KBM-7 (cell line): ENCODE measurements at places on chromosomes 16 and 17.
A peak's percentile ranks its signal among the peaks of the same experiment; 100 is the strongest.

- no peak for DNase-seq
Observed at GRCh38 chr17:3040882-3041281, 22.5 kb downstream of the OR1D5 start.

GRCh38 chr17:38705803-38706504, 881 bp downstream of the MLLT6 start:
- peak; percentile 50 for DNase-seq

GRCh38 chr17:50111673-50112655, 16.8 kb downstream of the PDK2 start:
- DNase-seq = no peak

- no peak for DNase-seq
Observed at GRCh38 chr16:52439171-52439701, 107.7 kb downstream of the TOX3 start.

GRCh38 chr16:77723108-77723514, 797 bp downstream of the NUDT7 start:
- DNase-seq = peak; percentile 89

GRCh38 chr16:53654946-53655345, 48.7 kb downstream of the RPGRIP1L start:
- no peak for DNase-seq

DNA sequence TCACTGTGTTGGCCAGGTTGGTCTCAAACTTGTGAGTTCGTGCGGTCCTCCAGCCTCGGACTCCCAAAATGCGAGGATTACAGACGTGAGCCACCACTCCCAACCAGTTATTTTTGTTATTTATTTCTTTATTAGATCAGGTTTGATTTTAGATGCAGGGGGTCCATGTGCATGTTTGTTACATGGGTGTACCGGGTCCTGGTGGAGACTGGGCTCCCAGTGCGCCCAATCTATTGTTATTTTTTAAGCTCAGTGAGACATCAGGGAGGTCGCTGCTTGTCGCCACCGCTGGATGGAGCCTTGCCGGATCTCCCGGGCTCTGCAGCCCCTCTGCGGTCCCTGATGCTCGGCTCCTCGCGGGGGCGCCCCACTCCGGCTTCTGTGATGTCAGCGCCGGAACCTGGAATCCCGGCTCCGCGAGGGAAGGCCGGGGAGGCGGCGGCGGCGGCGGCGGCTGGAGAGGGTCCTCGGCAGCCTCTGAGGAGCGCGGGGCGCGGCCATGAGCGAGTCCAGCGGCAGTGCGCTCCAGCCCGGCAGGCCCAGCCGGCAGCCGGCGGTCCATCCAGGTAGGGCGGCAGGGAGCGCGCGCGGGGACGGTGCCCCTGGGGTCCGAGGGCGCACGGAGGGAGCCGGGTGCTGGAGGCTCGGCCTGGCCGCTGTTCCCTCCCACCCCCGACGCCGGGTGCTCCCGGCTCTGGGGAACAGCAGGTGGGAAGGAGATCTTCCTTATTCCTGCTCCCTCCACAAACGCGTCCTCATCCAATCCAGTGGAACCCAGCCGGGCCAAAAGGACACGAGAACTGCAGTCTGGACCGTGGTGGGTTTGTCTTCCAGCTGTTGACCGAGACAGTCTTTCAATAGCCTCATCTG, at the start of gene TMC7:
TSS of gene TMC7 (plus strand) at position 370 of the 870 bp plus-strand sequence. CDS start at position 500, 130 bp downstream.
- peak; percentile 87 for DNase-seq

DNA sequence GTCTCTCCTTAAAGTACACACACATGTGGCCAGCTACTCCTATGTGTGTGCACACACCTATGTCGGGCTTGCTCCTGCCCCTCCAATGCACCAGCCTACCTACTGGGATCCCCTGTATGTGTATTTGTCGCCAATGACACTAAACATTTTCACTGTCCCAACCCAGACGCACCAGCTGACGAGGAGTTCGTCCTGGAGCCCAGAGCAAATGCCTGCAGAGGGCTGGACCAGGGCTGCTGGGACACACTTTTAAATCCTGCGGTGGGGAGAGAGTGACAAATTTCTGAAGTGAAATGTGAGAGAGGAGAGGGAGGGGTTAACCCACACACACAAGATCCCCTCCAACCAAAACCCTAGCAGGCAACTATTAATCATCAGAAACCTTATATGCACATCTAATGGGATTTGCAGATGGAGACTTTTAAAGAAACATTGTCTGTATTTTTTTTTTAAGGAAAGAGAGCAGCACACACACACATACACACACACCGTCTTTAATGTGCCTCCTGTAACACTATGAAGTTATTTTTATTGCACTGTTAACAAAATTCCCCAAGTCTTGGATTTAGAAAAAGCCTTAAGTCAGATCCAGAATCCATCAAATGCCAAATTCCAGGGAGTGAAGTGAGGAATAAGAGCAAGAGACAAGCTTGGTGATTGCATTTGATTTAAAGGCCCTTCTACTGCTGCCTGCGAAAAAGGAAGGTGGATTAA, at the start of gene MEOX1:
TSS of gene MEOX1 (minus strand) at position 224 of the 714 bp plus-strand sequence. CDS start 388 bp downstream, outside the sequence.
- DNase-seq = no peak

DNA sequence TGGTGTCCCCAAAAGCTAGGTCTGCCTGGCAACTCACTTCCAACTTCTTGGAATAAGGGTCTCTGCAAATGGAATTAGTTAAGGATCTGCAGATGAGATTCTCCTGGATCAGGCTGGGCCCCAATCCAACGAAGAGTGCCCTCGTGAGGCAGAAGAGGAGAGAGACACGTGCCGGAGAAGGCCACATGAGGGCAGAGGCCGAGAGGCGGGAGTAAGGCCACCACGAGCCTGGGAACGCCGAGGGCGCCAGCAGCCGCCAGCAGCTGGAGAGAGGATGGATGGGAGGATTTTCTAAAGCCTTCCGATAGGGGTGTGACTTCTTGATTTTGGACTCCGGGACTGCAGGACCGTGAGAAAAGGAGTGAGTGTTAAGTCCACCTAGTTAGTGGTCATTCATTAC, 76.3 kb downstream of the JPH3 start:
- no peak for DNase-seq

DNA sequence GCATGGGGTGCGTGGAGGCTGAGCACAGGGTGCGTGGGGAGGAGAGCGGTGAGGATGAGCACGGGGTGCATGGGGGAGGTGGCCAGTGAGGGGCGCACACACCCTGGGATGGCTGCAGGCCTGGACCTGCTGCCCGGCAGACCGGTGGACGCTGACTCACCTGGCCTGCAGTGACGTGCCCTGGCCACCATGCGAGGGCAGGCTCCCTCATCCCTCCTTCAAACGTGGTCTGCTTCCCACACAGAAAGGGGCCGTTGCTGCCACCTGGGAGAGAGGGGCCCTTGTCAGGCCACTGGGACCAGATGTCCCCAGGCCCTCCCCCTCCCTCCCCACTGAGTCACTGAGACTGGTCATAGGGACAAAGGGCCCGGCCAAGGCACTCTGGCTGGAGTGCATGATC, 20.1 kb upstream of the APRT start:
- DNase-seq = no peak

- DNase-seq = no peak
Observed at GRCh38 chr17:5897275-5897911, 172.8 kb upstream of the WSCD1 start.

GRCh38 chr16:1308036-1308976, 1.1 kb upstream of the UBE2I start:
- peak; percentile 52 for DNase-seq

- no peak for DNase-seq
Observed at GRCh38 chr17:53092072-53092471, 730.7 kb upstream of the KIF2B start.

GRCh38 chr17:17815436-17816200, 21.2 kb downstream of the SREBF1 start:
- no peak for DNase-seq

DNA sequence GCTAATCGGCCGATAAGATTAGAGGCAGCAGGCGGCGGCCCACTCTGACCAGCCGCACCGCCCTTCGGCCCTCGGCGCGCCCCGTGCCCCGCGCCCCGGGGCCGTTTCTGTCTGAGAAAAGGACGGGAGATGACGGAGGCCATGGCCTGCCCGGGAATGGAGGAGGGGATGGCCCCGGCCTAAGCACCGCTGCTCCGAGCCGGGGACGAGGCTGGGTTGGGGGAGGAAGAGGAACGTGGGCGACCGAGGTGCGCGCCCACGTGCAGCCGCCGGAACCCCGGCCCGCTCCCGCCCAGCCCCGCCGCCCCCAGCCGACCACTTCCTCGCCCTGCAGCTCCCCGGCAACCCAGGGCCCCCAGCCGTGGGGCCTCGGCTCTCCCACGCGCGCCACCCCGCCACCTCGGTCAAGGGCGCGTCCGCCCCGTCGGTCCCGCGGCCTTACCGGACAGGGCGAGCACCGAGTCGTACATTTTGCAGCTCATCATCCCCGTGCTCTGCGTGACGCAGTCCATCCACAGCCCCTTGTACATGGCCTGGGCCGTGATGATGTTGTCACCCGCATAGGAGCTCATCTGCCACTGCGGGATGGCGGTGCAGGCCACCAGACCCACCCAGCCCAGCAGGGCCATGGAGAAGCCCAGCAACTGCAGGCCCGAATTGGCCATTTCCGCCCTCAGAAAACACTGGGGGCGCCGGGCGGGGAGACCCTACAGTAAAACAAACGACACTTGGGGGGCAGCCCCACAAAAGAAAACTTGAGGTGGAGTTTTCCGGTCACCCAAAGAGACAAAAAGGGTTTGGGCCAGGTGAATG, 693 bp downstream of the CLDN7 start:
- DNase-seq = no peak

- DNase-seq = peak; percentile 18
Observed at GRCh38 chr16:75317101-75317522, 65.7 kb upstream of the BCAR1 start.

DNA sequence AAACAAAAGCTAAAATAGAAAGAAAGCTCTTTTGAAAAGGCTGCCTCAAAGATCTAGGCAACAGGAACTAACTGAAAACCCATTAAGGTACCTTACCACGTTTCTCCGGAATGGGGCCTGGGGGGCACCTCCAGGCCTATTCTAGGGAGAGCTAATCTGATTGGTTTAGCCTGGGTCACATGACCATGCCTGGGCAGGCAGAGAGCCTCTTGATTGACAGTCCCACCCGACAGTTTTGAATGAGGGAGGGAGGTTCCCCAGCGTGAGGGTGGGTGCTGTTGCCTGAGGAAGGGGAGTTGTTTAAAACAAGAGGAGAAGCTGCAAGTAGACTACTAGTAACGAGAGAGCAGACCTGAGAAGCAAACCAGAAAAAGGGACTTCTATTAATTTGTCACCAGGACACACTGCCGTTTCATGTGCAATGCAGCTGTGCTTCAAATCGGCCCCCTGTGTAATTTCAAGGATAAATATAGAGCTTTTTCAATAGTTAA, 143.4 kb upstream of the HS3ST2 start:
- peak; percentile 44 for DNase-seq

DNA sequence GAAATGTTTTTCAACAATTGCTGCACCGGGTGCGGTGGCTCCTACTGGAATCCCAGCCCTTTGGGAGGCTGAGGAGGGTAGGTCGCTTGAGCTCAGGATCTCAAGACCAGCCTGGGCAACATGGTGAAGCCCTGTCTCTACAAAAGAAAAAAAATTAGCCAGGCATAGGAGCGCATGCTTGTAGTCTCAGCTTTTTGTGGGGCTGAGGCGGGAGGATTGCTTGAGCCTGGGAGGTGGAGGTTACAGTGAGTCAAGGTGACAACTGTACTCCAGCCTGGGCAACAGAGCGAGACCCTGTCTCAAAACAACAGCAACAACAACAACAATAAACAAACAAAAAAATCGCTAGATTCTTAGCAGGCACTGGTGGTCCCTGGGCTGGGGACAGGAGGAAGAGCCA, 28.5 kb downstream of the IL21R start:
- DNase-seq = no peak

DNA sequence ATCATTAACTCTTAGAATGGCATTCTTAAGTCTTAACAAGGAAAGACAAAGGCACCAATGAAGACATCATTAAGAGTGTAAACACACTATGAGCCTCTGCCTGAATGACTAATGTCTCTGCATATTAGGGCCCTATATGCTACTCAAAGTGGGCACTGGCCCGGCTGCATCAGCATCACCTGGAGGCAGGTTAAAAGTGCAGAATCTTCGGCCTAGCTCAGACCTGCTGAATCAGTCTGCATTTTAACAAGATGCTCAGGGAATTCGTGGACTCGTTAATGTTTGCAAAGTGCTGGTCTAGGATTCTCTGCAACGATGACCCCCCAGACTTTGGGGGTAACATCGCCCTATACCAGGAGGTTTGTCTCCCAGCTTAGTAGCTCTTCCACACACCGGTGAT, 6.7 kb downstream of the MPP3 start:
- no peak for DNase-seq

DNA sequence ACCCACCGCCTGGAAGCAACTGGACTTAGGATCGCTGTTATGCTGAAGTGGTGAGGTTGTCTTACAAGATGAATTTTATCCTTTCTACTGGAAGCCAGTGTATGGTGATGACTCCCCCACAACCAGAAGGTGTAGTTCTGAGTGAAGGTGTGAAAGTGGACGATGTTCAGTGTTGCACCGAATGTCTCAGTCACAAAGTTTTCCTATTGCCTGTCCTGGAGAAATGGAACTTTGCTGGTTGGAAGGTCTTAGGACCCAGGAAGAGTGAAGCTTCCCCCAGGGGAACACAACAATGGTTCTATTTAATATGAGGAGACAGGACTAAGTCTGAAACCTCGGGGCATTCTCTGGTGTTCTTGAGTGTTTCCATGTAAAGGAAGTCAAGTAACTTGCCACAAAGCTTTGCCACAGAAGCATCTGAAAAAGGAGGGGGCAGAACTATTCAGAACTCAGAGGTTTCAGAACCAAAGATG, 44.2 kb downstream of the USP22 start:
- DNase-seq = no peak

- DNase-seq = peak; percentile 43
Observed at GRCh38 chr17:27531469-27531961, 75.3 kb downstream of the KSR1 start.

DNA sequence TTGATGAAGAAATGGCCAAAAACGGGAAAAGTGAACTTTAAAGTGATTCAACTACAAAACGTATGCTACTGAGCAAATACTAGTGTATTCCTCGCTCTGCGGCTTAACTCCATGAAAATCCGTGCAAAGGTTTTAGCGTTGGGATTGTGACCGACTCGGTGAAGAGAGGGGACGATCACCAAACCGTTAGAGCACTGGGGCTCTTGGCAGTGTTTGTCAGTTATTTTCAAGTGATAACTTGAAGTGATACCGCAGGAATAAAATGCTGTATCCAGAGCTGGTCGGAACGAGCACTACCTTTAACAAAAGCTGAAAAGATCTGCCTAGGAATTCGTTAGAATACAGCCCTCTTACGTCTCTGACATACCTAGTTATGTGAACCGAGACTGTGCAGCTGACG, 773 bp upstream of the PPM1D start:
- DNase-seq = no peak

- no peak for DNase-seq
Observed at GRCh38 chr17:44171931-44172455, 1.5 kb downstream of the ASB16 start.

GRCh38 chr17:35372846-35373533, 431 bp downstream of the SLFN11 start:
- peak; percentile 52 for DNase-seq
